ENCODE measurements at places on chromosomes 2 and 18. TPM values are rescaled to one million over a fixed set of nuclear protein-coding genes. Genes with fewer than 3 reads are reported as not detected.

GRCh38 chr2:67669168-67669567 lies 272.0 kb downstream of the ETAA1 start:
- DNase-seq: no peak

Gene SGPP2
- polyA plus RNA-seq: 0.03 TPM

Gene INO80C
- polyA plus RNA-seq: 17.7 TPM

Gene CPS1
- 13.5 TPM for polyA plus RNA-seq

DNA sequence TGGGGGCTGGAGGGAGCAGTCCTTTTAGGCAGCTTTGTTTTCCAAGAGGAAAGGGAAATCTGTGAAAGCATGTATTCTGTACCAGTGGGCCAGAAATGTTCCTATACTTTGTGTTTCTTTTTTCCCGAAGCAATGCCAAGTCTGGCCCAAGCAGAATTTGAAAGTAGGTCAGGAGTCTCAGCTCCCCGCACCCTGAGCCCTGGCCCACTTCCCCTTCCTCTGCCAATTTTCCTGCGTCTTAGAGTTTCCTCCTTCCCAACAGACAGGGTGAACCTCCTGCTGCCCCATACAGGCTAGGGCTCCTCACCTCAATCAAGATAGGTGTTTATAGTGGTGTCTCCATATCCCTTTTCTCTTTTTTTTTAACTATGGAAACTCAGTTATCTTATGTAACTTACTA lies 65.3 kb downstream of the KCTD18 start:
- no peak for DNase-seq

GRCh38 chr18:45284851-45285250 lies 330.4 kb upstream of the SLC14A2 start:
- DNase-seq: no peak

- DNase-seq: no peak
These were observed 10.7 kb downstream of the ZBTB14 start for GRCh38 chr18:5284808-5285207.

Gene LINC00305
- not detected for polyA plus RNA-seq

DNA sequence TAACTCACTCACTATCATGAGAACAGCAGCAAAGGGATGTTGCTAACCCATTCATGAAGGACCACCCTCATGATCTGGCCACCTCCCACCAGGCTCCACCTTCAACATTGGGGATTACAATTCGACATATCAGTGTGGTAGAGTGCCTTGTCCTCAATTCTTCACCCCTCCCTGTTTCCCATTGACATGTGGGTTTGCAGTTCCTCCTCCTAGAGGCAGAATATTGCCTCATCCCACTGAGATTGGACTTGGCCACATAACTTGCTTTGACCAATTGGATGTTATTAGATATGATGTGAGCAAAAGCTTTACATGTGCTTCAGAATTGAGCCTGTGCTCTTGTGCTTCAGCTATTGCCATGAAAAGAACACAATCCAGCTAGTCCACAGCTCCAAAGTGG lies 217.0 kb upstream of the CXCR4 start:
- DNase-seq: no peak

Gene TEX44
- polyA plus RNA-seq: not detected

DNA sequence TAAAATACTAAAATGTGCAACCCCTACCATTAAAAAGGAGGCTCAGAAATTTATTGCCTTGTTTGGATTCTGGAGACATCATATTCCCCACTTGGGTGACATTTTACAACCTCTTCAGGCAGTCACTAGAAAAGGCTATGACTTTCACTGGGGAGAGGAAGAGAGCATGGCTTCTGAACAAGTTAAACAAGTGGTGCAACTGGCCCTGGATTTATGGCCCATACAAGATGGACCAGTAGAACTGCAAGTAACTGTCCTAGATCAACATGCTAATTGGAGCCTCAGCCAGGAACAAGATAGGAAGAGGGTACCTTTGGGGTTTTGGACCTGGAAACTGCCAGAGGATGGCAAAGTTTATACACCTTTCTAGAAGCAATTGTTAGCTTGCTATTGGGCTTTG lies 4.0 kb upstream of the DSG2 start:
- DNase-seq: no peak

GRCh38 chr2:168528469-168528868 lies 72.4 kb downstream of the CERS6 start:
- no peak for DNase-seq

DNA sequence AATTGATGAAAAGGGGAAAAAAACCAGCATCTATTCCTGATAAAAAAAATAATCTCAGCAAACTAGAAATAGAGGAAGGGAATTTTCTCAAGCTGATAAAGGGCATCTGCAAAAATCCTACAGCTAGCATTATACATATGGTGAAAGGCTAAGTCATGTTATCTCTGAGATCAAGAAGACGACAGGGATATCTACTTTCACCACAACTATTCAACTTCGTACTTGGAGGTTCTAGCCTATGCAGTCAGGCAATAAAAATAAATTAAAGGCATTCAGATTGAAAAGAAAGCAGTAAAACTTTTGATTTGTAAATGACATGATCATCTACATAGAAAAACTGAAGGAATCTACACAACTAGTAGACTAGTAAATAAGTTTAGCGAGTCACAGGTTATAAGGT lies 58.2 kb downstream of the CAB39 start:
- no peak for DNase-seq

DNA sequence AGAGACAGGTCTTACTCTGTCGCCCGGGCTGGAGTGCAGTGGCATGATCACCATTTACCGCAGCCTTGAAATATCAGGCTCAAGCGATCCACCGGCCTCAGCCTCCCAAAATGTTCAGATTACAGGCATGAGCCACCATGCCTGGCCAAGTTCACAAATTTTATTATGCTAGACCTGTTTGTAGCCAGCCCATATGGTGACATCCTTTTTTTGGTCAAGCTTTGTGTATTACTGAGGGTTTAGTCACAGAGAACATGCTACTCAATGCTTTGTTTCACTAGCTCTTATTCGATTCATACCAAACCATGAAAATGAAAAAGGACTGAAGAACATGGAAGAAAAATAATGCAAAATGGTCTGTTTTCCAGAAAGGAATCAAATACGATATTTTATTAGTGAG lies 41.4 kb downstream of the DGKD start:
- DNase-seq: no peak

- no peak for DNase-seq
These were observed 112.8 kb downstream of the UPP2 start for GRCh38 chr2:158214431-158214830.

DNA sequence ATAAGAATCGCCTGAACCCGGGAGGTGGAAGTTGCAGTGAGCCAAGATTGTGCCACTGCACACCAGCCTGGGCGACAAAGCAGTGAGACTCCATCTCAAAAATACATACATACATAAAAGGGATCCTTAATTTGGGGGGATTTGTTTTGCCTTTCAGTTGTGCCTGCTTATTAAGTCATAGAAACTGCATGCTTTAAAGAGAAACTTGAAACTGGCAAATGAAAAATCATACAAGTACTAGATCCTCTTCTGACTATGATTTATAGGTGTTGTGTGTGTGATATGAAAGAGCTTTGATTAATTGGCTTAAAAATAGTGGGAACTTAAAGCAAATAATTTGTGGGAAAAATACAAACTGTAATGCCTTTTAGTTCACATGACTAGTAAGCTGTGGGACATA lies 963.7 kb downstream of the CNTNAP5 start:
- no peak for DNase-seq

DNA sequence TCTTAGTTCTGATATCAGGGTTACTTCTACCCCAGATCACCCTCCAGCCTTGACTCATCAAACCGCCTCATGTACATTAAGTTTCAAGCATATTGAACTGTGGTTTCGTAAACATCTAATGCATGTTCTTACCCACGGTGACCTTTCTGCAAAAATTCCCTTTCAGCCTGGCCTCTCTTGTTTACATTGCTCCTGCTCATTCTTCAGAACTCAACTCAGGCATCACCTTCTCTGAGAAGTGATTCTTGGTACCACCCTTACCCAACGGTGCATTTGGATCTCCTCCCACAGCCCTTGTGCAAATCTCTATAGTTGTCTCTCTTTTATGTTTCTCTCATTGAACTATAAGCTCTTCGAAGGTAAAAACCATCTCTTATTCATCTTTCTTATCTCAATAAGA lies 503.1 kb upstream of the PKDCC start:
- DNase-seq: no peak

GRCh38 chr2:66477135-66477842 lies 42.4 kb downstream of the MEIS1 start:
- DNase-seq: no peak

GRCh38 chr2:179443180-179443579 lies 178.5 kb upstream of the SESTD1 start:
- no peak for DNase-seq

- no peak for DNase-seq
These were observed 153.7 kb downstream of the DDX1 start for GRCh38 chr2:15745350-15745749.

DNA sequence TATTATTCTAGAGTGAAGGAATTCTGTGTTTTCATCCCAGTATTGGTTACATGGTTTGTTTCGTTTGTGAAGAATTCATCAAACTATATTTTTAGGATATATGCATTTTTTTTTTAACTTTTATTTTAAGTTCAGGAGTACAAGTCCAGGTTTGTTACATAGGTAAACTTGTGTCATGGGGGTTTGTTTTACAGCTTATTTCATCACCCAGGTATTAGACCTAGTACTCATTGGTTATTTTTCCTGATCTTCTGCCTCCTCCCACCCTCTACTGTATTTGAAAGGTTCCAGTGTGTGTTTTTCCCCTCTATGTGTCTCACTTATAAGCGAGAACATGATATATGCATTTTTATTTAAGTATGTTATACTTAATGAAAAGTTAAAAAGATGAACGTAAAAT lies 47.6 kb downstream of the SCN9A start:
- DNase-seq: no peak

- DNase-seq: no peak
These were observed 39.7 kb upstream of the VRK2 start for GRCh38 chr2:58006952-58007284.

DNA sequence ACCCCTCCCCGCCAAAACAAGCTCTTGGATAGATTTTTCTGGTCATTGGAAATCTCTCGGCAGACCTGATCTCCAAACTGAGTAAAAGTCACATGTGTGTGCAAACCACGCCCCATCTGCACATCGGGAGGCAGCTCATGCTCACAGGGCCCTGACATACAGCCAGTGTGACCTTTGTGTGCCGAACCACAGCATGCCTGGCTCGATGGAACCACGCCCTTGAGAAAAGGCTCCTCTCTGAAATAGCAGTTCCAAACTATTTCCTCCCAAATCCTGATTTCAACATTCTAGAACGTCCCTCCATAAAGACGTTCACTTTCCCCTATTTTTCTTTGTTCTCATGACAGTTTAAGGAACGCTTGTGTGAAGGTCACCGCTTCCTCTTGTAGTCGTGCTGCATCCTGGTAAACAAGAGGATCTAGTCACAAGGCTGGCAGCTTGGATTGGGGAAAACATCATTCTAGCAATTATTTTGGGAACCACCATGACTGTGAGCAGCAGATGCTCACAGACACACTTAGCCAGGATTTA lies 59.3 kb upstream of the MAP4K4 start:
- no peak for DNase-seq

GRCh38 chr2:151228847-151229512 lies 32.7 kb downstream of the RBM43 start:
- DNase-seq: no peak

Gene RHOB
- 43.5 TPM for polyA plus RNA-seq

Gene NYAP2
- not detected for polyA plus RNA-seq

Gene SERPINB7
- 99.5 TPM for polyA plus RNA-seq

Gene SFT2D3
- 3.9 TPM for polyA plus RNA-seq

DNA sequence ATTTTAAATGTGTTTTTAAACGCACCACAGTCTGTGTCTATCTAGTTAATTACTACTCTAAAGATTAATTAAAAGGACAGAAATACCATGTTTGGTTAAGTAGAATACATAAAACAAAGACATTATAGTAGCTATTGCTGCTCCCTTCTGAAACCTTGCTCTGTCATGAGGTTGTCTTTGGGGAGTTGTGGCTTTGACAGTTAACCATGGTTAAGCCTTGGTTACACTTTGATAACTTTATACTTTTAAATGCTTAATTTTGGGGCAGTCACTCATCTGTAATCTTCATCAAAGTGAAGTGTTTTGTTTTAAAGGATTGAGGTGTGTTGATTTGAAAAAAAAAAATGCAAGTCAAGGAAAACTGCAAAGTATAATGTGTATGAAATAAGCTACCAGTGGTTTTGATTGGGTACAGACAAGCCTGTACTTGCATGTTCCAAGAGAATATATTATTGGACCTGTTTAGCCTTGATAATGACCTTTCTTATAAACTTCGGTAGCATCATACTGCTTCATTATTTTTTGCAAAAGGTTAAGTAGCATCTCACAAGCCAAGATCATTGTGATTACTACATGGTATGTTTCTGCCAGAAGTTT lies 29.8 kb upstream of the TBR1 start:
- no peak for DNase-seq

DNA sequence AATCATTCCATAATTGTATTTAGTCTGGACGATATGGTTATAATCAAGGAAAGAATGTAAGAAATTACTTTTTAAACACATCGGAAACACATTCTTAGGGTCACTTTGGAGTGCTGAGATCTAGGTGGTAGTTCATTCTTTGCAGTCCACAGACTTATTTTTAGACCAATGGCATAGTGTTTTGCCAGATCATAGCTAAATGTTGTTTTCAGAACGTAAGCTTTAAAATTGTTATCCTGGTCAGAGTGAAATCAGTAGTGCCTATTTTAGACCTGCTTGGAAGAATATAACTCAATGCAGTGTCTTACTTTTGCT lies 4.3 kb downstream of the MYL12A start:
- DNase-seq: no peak

Gene EHD3
- polyA plus RNA-seq: 45.4 TPM

Data from SK-N-SH (cell line).